ENCODE measurements at places on chromosomes 13 and 19. TPM values are rescaled to one million over a fixed set of nuclear protein-coding genes. Genes with fewer than 3 reads are reported as not detected.

DNA sequence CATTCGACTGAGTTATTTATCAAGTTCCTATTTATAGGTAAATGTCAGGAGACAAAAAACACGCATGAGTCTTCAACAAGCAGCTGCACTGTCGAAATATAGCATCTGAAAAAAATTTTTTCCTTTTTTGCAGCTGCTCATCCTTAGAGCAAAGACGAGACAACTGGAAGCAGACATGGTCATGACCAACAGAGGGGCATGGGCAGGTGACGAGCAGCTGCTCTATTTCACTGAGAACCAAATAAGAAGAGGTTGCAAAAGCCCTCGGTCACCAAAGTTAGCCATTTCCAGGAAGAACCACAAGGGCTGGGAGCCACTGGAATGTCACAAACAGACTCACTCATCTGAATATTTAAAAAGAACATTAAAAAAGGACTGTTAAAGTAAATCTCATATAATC lies 22.2 kb downstream of the SOHLH2 start:
- DNase-seq: no peak

The NCLN gene
- 33.0 TPM for polyA plus RNA-seq

The ZGLP1 gene
- 3.4 TPM for polyA plus RNA-seq

- DNase-seq: no peak
Observed at GRCh38 chr13:48770372-48770771, 116.6 kb downstream of the CYSLTR2 start.

GRCh38 chr19:54155694-54156093 lies 3.8 kb downstream of the LENG1 start:
- no peak for DNase-seq

DNA sequence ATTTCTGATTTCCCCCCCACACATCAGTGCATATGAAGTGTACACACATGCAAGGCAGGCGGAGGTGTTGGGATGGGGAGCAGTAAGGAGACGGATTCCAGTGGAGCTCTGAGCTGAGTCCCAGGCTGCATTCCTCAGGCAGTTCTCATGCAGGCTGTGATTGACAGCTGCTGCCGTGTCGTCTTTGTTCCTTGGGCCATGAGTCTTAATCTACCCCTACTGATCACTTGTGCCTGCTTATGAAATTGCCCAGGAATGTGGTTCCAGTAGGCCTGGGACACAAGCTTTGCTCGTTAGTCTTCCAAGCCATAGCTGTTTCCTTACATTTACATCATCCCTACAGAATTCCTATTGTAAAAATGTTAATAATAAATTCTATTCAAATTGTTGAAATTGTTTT lies 1241.9 kb downstream of the UQCRFS1 start:
- no peak for DNase-seq

The BST2 gene
- polyA plus RNA-seq: 151 TPM

The ZNF497 gene
- 3.9 TPM for polyA plus RNA-seq

DNA sequence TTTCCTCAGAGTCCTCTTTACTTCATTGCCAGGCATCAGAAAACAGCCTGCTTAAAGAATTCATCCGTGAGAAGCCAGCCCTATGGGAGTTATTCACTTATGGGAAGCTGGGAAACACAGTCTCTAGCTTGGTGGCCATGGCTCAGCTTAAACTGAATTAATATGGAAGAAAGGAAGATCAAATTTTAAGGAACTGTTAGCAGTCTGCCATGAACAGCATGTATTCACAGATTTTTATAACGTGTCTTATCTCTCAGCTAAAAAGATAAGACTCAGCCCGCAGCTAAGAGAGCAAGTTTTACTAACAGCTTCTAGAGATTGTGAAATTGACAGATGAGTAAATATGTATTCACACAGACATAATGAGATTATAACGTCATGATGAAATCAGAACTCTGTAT lies 253.7 kb upstream of the RXFP2 start:
- DNase-seq: no peak

The DNMT1 gene
- 106 TPM for polyA plus RNA-seq

The LNX2 gene
- 12.9 TPM for polyA plus RNA-seq
